ENCODE measurements at places on chromosomes 13 and 19.

- no peak overlapping the region for H3K4me3 ChIP-seq
- no peaks in the 10 kb centered on the region for H3K27me3 ChIP-seq
- DNase-seq: no peak
- peaks cover 10% of the 10 kb centered on the region for H3K36me3 ChIP-seq
- H3K27ac ChIP-seq: no peak overlapping the region
These were observed 41.2 kb downstream of the BRD4 start for GRCh38 chr19:15291089-15291488.

DNA sequence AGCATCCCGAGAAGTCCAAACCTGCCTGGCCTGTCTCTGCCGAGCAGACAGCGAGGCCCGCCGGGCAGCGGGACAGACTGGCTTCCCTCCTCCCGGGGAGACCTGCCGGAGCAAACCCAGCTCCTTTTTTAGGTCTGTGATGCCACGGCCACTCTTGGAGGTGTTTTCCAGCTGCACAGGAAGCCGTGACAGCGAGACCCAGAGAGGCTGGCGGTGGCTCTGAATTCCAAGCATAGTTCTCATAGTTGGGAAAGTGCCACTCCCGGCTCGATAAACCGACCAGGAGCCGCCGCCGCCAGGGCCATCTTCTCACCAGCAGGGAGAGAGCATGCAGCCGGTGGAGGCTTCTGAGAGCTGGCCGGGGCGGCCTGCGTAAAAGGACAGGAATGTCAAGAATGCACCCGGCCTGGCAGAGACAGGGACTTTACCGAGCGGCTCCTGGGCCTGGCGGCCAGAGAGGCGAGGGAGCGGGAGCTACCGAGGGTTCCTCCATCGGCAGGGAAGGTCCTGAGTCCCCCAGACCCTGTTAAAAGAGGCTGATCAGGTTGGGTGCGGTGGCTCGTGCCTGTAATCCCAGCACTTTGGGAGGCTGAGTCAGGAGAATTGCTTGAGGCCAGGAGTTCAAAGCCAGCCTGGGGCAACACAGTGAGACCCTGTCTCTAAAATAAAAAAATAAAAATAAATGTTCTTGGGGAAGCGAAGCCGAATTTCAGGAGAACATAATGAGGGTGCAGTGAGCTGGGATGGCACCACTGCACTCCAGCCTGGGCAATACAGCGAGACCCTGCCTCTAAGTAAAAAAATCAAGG is 64.9 kb downstream of the GADD45B start:
- no peak for DNase-seq
- H3K27ac ChIP-seq: no peak overlapping the region
- H3K4me1 ChIP-seq: peaks cover 42% of the 10 kb centered on the region
- no peak overlapping the region for H3K4me3 ChIP-seq
- no peaks in the 10 kb centered on the region for H3K36me3 ChIP-seq

GRCh38 chr13:28100150-28101121 is at the start of gene FLT3:
Gene FLT3, minus strand, starts transcription at chr13:28100576. Its CDS starts 66 bp downstream, at chr13:28100510.
- peak within 1 kb of the TSS; percentile 55 for H3K4me3 ChIP-seq
- peaks cover 3% of the 10 kb centered on the region for H3K36me3 ChIP-seq
- peaks cover 52% of the 10 kb centered on the region for H3K27me3 ChIP-seq
- peaks cover 5% of the 10 kb centered on the region for H3K4me1 ChIP-seq
- no peak within 1 kb of the TSS for H3K27ac ChIP-seq

GRCh38 chr19:33387351-33388230 is 14.1 kb downstream of the CEBPG start:
- H3K4me1 ChIP-seq: no peaks in the 10 kb centered on the region
- H3K27ac ChIP-seq: no peak overlapping the region
- H3K27me3 ChIP-seq: no peaks in the 10 kb centered on the region
- H3K36me3 ChIP-seq: no peaks in the 10 kb centered on the region

- no peaks in the 10 kb centered on the region for H3K27me3 ChIP-seq
- no peak overlapping the region for H3K27ac ChIP-seq
- no peaks in the 10 kb centered on the region for H3K4me1 ChIP-seq
- H3K36me3 ChIP-seq: no peaks in the 10 kb centered on the region
These were observed 64.4 kb downstream of the POSTN start for GRCh38 chr13:37534181-37534580.

DNA sequence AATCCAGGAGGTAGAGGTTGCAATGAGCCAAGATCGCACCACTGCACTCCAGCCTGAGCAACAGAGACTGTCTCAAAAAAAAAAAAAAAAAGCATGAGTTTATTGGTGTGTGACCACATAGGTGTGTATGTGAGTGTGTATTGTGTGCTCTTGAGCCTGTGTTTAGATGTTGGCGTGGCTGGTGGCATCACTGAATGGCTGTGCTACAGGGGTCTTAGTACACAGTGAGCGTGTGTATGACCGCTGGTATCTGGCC is 2.5 kb downstream of the SLC1A5 start:
- no peaks in the 10 kb centered on the region for H3K27me3 ChIP-seq
- H3K36me3 ChIP-seq: peaks cover 62% of the 10 kb centered on the region
- H3K27ac ChIP-seq: peak overlapping the region; percentile 96
- peaks cover 64% of the 10 kb centered on the region for H3K4me1 ChIP-seq
- no peak for DNase-seq

- no peaks in the 10 kb centered on the region for H3K27me3 ChIP-seq
- DNase-seq: no peak
- H3K36me3 ChIP-seq: no peaks in the 10 kb centered on the region
- H3K4me3 ChIP-seq: no peak overlapping the region
These were observed 290.0 kb downstream of the PCDH9 start for GRCh38 chr13:66940113-66940512.

DNA sequence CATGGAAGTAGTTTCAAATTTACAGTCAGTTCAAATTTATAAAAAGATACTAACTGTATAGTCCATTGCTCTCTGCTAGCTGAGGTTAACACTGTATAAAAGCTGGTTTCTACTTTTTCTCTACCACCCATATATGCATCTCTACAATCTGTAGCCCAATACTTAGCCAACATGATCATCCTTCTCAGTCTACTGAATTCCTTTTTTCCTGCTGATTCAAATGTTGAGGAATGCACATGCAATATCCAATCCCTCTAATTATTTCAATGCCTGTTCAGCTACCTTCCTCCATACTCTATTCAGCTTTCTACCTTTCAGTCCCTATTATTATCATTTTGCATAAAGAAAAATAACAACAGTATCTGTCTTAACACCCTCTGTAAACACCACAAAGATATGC is 15.6 kb downstream of the KPNA3 start:
- H3K4me3 ChIP-seq: no peak overlapping the region
- H3K36me3 ChIP-seq: peaks cover 2% of the 10 kb centered on the region
- DNase-seq: no peak
- no peaks in the 10 kb centered on the region for H3K27me3 ChIP-seq
- H3K27ac ChIP-seq: no peak overlapping the region

- peaks cover 12% of the 10 kb centered on the region for H3K4me1 ChIP-seq
- H3K36me3 ChIP-seq: no peaks in the 10 kb centered on the region
- no peak overlapping the region for H3K4me3 ChIP-seq
- DNase-seq: no peak
- H3K27me3 ChIP-seq: peaks cover 11% of the 10 kb centered on the region
These were observed 57.0 kb downstream of the NUFIP1 start for GRCh38 chr13:44932171-44932849.

DNA sequence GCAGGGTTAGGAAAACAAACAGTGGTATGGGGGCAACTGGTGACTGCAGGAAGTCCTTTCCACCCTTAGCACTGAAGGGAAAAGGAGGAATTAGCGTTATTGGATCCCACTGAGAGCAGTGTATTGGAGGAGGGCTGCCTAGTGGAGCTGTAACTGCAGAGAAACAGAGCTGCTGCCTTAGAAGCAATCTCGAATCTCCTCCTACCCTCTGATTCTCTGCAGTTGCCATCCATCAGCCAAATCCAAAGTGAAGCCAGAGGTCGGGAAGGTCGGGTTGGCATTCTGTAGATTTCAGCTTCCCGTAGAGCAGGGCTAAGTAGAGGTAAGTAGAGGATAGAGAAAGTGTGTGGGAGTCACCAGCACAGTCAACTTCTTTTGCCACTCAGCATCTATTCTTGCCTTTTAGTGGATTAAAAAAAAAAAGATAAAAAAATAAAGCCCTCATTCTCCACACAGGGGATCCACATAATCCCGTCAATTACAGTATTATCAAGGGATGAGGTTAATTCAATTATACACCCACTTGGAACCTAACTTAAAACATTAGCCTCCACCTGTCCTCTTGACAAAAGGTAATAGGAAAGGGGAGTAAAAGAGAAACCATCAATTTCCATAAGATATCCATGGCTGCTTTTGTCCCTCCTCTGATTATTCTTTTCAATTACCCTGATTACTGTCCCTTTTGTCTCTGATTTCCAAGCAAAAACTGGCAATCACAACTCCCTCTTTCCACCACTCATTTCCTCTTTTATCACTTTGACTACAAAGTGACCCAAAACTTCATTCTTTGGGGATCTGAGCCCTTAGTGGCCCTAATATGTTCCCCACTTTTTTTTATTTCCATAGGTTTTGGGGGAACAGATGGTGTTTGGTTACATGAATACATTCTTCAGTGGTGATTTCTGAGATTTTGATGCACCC is 234.7 kb downstream of the RBM26 start:
- no peak overlapping the region for H3K4me3 ChIP-seq
- no peaks in the 10 kb centered on the region for H3K4me1 ChIP-seq
- no peaks in the 10 kb centered on the region for H3K36me3 ChIP-seq
- H3K27me3 ChIP-seq: peaks cover 37% of the 10 kb centered on the region

DNA sequence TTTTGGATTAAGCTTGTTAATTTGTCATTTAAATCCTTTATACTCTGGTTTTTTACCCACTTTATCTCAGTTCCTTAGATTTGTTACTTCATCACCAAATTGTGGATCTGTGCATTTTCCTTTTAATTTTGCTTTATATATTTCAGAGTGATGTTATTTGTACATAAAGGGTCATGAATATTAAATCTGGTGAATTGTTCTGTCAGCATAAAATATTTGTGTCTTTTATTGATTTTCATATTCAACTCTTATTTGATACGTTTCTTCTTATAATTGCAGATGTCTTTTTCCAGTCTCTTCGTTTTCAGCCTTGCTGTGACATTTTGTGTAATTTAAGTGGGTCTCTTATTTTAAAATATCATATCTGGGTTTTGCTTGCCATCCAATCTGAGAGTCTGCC is 4.7 kb downstream of the SETDB2 start:
- no peak for DNase-seq
- no peaks in the 10 kb centered on the region for H3K27me3 ChIP-seq
- H3K27ac ChIP-seq: no peak overlapping the region
- H3K4me1 ChIP-seq: peaks cover 44% of the 10 kb centered on the region
- H3K36me3 ChIP-seq: peaks cover 44% of the 10 kb centered on the region

DNA sequence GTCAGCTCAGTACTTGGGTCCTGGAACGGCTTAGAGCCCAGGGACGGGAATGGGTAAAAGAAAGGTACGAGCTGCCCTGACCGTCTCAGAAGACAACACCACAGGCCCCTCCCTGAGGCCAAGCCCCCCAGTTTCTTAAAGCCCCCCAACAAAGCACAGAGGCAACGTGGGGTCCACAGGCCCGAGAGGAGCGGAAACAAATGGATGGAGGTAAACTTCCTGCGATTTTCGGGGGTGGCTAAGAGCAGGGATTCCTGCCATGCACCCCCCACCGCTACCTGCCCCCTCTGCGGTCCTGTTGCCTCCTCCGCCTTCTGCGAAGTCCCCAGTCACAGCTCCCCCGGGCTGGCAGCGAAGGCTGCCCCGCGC is 48.2 kb downstream of the PTPRS start:
- H3K4me1 ChIP-seq: no peaks in the 10 kb centered on the region
- DNase-seq: no peak
- H3K4me3 ChIP-seq: no peak overlapping the region
- no peaks in the 10 kb centered on the region for H3K36me3 ChIP-seq
- H3K27me3 ChIP-seq: peaks cover 17% of the 10 kb centered on the region
- H3K27ac ChIP-seq: no peak overlapping the region

GRCh38 chr13:101019126-101019525 is 344.5 kb upstream of the TMTC4 start:
- no peaks in the 10 kb centered on the region for H3K4me1 ChIP-seq
- no peak overlapping the region for H3K4me3 ChIP-seq

GRCh38 chr19:872266-872951 is 12.9 kb downstream of the CFD start:
- peak; percentile 94 for DNase-seq
- peak overlapping the region; percentile 89 for H3K27ac ChIP-seq
- H3K27me3 ChIP-seq: no peaks in the 10 kb centered on the region
- peak overlapping the region; percentile 73 for H3K4me3 ChIP-seq
- H3K36me3 ChIP-seq: peaks cover 24% of the 10 kb centered on the region

GRCh38 chr19:4866595-4867424 is 657 bp downstream of the PLIN3 start:
- peak; percentile 57 for DNase-seq
- no peaks in the 10 kb centered on the region for H3K36me3 ChIP-seq
- peak overlapping the region; percentile 60 for H3K27ac ChIP-seq
- peaks cover 22% of the 10 kb centered on the region for H3K4me1 ChIP-seq
- peak overlapping the region; percentile 79 for H3K4me3 ChIP-seq

GRCh38 chr19:36183245-36183628 is 31.0 kb upstream of the COX7A1 start:
- H3K27me3 ChIP-seq: no peaks in the 10 kb centered on the region
- DNase-seq: no peak
- H3K27ac ChIP-seq: no peak overlapping the region
- no peaks in the 10 kb centered on the region for H3K4me1 ChIP-seq

DNA sequence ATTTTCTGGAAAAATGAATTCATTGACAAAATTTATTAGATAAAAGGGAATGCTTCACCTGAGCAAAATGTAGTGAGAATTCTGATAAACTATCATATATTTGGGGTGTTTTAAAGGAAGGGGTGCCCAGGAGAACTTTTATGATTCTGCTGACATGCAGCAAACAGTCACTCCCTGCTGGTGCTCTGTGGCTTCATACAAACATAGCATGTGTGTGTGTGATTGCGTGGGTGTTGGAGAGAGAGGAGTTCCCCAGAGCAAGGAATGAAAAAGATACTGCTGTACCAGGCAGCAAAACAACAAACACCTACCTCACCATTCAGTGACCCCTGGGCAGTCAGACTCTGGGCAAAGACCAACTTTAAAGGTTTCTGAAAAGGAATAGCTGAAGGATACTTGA is 546.7 kb downstream of the RFC3 start:
- no peak overlapping the region for H3K27ac ChIP-seq
- H3K27me3 ChIP-seq: no peaks in the 10 kb centered on the region
- no peak overlapping the region for H3K4me3 ChIP-seq
- DNase-seq: no peak

GRCh38 chr13:113952983-113953520 is 20.8 kb downstream of the C13orf46 start:
- H3K27me3 ChIP-seq: no peaks in the 10 kb centered on the region
- H3K4me3 ChIP-seq: no peak overlapping the region
- DNase-seq: no peak
- peaks cover 2% of the 10 kb centered on the region for H3K36me3 ChIP-seq
- peaks cover 4% of the 10 kb centered on the region for H3K4me1 ChIP-seq

GRCh38 chr13:68107667-68108066 is 877.5 kb upstream of the PCDH9 start:
- no peaks in the 10 kb centered on the region for H3K36me3 ChIP-seq
- H3K27ac ChIP-seq: no peak overlapping the region
- no peak overlapping the region for H3K4me3 ChIP-seq
- H3K4me1 ChIP-seq: no peaks in the 10 kb centered on the region
- H3K27me3 ChIP-seq: no peaks in the 10 kb centered on the region
- no peak for DNase-seq

DNA sequence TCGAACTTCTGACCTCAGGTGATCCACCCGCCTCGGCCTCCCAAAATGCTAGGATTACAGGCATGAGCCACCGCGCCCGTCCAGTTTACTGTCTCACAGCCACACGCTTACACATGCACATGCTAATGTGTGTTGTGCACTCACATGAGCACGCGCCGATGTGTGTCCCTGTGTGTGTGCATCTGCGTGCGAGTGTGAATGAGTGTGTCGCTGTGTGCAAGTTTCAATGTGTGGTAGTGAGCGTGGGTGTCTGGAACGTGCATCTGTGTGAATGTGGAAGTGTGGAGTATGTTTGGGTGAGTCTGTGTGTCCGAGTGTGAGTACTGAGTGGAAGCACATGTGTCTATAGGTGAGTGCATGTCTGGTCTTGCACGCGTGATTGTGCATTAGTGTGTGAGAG is 4.2 kb downstream of the MAST1 start:
- H3K4me3 ChIP-seq: no peak overlapping the region
- peaks cover 27% of the 10 kb centered on the region for H3K4me1 ChIP-seq
- no peak for DNase-seq
- no peak overlapping the region for H3K27ac ChIP-seq
- H3K36me3 ChIP-seq: no peaks in the 10 kb centered on the region
